ENCODE measurements at places on chromosomes 2 and 18. TPM values are rescaled to one million over a fixed set of nuclear protein-coding genes. Genes with fewer than 3 reads are reported as not detected.
A peak's percentile ranks its signal among the peaks of the same experiment; 100 is the strongest.

RASGRP3 gene
- total RNA-seq = 9.3 TPM

ANKRD62 gene
- total RNA-seq = not detected

TXNDC2 gene
- total RNA-seq = 0.16 TPM

GPR35 gene
- total RNA-seq = 2.6 TPM

GALNT3 gene
- 2.4 TPM for total RNA-seq

TNFRSF11A gene
- 6.4 TPM for total RNA-seq

DNA sequence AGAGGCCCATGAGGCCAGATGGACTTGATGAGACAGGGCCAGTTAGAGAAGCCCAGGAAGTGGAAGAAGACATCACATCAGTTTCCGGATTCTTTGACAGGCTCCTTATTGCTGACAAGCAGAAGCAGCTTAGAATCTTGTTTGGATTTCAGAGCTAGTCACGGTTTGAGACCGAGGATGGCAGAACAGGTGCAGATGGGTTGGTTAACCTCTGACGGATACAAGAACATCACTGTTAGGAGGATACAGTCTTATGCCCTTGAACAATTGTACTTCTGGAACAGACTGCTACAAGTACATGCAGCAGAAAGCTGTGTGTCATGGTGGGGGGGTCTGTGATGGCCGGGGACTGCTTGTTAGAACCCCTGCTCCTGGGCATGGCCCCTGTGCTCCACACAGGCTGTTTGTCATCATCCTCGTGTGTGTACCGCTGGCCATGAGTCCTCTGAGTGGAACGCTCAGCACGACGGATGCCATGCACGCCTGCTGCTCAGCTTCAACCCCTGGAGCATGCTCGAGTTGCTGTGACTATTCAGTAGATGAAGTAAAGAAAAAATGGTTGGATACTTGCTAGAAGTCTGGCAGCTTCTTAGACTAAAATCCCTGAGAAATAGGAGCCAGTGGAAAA, 217.7 kb downstream of the SH3RF3 start:
- no peak overlapping the region for H3K4me3 ChIP-seq
- no peaks in the 10 kb centered on the region for H3K27me3 ChIP-seq
- H3K4me1 ChIP-seq = no peaks in the 10 kb centered on the region
- H3K36me3 ChIP-seq = no peaks in the 10 kb centered on the region

GRCh38 chr2:26298638-26299393, 47.1 kb upstream of the SELENOI start:
- no peaks in the 10 kb centered on the region for H3K36me3 ChIP-seq
- H3K4me3 ChIP-seq = peak overlapping the region; percentile 56
- peaks cover 5% of the 10 kb centered on the region for H3K4me1 ChIP-seq
- H3K27ac ChIP-seq = peak overlapping the region; percentile 92
- peak; percentile 61 for DNase-seq
- H3K27me3 ChIP-seq = no peaks in the 10 kb centered on the region

GRCh38 chr2:3578987-3579386, 3.9 kb downstream of the RPS7 start:
- H3K27ac ChIP-seq = no peak overlapping the region
- peaks cover 22% of the 10 kb centered on the region for H3K4me1 ChIP-seq
- H3K4me3 ChIP-seq = peak overlapping the region; percentile 9
- DNase-seq = no peak

DNA sequence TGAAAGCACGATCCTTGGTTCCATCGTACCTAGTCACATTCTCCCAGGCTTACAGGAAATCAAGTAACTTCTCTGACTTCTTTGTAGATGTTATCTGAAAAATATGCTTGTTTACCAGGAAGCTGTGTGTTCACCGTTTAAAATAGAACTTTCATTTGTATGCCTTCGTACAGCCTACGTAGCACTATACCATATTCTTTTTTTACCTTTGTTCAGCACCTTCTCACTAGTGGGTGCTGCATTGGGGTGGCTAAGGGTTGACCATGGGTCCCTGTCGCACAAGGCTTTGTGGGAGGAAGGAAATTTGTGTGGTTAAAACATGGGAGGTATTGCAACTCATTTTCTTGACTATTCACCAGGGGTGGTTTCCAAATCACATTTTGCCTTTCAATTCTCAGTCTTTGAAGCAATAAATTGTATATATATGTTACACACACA, 16.6 kb downstream of the MALT1 start:
- no peaks in the 10 kb centered on the region for H3K36me3 ChIP-seq
- H3K4me3 ChIP-seq = no peak overlapping the region
- H3K4me1 ChIP-seq = no peaks in the 10 kb centered on the region
- H3K27me3 ChIP-seq = no peaks in the 10 kb centered on the region
- no peak overlapping the region for H3K27ac ChIP-seq

- H3K27ac ChIP-seq = no peak overlapping the region
- no peak overlapping the region for H3K4me3 ChIP-seq
- H3K36me3 ChIP-seq = no peaks in the 10 kb centered on the region
- H3K4me1 ChIP-seq = no peaks in the 10 kb centered on the region
These were observed 46.5 kb upstream of the RAB31 start for GRCh38 chr18:9661564-9661963.

DNA sequence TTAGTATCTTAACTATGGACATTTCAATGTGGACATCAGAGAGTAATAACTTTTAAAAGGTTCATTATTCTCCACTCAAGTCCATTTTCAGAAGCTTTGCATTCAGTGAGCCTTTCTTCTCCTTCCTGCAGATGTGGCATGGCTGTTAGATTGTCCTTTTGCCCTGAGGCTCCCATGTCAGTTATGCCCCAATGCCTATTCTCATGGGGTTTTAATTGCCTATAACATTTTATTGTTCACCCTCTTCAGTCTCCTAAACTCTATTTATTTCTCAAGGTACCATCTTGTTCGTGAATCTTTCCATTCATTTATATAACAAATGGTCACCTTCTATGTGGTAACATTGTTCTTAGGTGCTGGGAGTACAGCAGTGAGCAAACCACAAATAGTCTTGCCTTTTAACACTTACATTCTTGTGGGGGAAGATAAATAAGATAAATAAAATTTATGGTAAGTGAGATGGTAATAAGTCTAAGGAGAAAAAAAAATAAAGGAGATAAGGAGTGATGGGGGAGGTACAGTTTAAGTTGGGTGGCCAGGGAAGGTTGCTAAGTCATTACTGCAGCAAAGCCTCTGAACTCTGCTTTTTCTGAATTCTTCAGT, 277.9 kb upstream of the SIX3 start:
- H3K27me3 ChIP-seq = no peaks in the 10 kb centered on the region
- H3K36me3 ChIP-seq = no peaks in the 10 kb centered on the region
- H3K4me1 ChIP-seq = no peaks in the 10 kb centered on the region

DNA sequence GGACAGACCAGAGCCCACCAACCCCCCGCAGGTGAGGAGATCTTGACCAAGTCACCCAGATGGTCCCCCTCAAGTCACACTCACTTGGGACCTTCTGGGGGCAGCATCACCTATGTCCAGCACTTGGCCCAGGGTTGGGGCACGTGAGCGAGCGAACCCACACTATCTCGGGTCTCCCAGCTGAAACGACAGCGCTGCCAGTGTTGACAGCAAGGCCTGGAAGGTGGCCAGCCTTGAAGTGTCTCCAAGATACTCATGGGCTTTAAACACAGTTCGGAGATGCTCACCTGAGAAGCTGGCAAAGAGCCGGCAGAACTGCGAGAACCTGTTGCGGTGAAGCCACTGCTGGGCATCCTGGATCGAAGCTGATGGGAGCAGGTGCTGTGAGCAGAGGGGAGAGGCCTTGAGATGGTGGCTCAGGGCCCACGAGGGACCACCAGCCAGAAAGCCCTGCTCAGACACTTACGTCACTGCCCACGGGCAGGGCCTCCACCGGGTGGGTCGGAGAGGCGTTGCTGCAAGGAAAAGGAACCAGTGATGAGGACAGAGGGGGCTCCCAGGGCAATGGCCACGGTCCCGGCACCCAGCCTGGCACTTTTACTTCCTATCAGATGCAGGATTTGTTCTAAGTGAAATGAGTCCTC, 47.5 kb downstream of the TFCP2L1 start:
- H3K27me3 ChIP-seq = no peaks in the 10 kb centered on the region
- no peaks in the 10 kb centered on the region for H3K36me3 ChIP-seq
- H3K4me1 ChIP-seq = no peaks in the 10 kb centered on the region
- no peak overlapping the region for H3K27ac ChIP-seq

DNA sequence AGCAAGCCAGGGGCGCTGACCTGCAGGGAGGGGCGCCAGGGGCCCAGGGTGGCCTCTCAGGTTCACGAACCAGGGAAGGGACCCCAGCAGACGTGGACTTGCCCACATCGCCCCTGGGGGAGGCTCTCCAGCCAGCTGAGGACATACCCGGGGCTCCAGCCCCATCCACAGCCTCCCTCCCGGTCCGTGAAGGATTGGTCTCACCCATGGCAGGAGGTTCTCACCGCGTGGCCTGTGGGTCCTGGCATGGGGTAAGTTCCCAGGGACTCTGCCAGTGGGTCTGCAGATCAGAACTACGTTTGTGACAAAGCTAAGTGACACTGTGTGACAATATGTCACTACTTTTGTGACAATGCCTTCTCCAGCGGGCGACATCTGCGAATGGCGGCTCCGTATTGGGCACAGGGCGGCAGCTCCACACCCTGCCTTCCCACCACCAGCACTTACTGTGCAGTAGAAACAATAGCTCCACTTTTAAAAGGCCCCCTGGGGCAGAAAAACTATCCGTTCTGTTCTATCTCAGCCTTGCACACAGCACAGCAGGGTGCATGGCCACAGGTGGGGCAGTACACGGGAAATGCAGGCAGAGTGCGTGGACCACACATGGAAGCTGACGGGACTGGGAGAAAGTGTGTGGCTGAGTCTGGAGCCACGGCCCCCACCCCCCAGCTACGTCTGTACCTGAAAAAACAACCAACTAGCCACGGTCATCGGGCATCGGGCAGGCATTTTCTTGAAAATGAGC, 65.2 kb upstream of the CTDP1 start:
- no peaks in the 10 kb centered on the region for H3K4me1 ChIP-seq
- DNase-seq = no peak
- no peaks in the 10 kb centered on the region for H3K27me3 ChIP-seq
- H3K27ac ChIP-seq = no peak overlapping the region

DNA sequence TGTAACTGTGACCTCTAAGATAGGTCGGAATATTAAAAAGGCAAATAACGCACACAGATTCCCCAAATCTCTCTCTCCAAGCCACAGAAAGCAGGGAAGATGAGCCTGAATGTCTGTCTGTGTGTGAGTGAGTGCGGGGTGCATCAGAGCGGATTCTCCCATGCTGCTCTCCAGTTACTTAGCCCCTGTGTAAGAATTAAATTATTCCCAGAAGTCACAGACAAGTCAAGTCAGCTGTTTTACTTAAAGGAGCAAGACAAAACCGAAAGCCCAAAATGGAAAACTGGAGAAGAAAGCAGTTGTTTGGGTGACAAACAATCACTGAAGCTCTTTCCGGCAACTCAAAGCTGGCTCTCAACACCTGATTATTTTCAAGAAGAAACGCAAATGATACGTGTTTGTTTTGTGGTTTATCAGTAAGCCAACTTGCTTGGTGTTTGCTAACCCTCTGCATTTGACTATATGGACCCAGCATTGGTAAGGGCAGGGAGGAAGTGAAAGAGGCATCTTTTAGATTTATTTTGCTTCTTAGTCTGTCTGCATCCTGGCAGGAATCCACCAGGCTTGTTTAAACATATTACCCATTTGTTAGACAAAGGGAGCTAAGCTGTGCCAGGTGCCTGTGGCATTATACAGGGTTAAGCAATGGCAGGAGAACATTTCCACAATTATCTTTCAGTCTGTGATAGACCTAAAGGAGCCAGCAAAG, 121.5 kb upstream of the CREB1 start:
- no peaks in the 10 kb centered on the region for H3K4me1 ChIP-seq
- DNase-seq = peak; percentile 71
- H3K27me3 ChIP-seq = peaks cover 5% of the 10 kb centered on the region
- H3K36me3 ChIP-seq = no peaks in the 10 kb centered on the region

DNA sequence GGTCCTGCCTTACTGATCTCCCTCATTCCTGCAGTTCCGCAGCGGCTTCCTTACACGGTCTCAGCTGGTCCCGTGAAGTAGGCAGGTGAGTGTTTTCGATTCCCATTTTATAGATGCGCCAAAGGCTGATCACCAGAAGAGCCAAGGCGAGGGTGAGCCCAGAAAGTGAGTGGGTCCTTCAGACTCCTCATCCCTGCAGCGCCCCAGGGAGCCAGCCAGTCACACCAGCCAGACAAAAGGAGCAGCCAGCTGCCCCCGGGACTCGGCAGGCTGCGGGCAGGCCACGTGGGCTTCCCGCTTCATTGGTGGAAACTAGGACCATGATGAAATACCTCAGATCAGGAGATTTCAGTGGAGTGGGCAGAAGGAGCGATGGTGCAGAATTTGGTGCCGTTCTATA, 85.9 kb downstream of the SMAD7 start:
- H3K4me3 ChIP-seq = no peak overlapping the region
- H3K36me3 ChIP-seq = no peaks in the 10 kb centered on the region
- no peak overlapping the region for H3K27ac ChIP-seq
- DNase-seq = no peak
- H3K4me1 ChIP-seq = no peaks in the 10 kb centered on the region

DNA sequence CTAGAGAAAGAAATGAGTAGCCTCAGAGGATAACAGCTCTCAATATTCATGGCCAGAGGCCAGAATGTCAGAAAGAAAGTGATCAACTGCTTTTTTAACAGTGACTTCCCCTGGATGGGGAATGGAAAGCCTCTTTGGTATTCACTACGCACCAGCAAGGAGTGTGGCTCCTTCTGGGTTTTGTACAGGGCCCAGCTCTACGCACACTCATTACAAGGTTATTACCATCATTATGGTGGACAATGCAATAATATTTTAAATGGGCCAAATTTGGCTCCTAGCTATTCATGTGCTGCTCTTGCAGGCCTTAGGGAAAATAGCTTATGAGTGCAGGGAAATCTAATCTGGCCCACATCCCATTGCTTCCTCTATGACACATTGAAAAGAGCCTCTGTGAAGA, 1149.5 kb upstream of the FANCL start:
- no peaks in the 10 kb centered on the region for H3K27me3 ChIP-seq
- H3K4me3 ChIP-seq = no peak overlapping the region
- no peaks in the 10 kb centered on the region for H3K36me3 ChIP-seq
- H3K4me1 ChIP-seq = no peaks in the 10 kb centered on the region
- no peak overlapping the region for H3K27ac ChIP-seq

DNA sequence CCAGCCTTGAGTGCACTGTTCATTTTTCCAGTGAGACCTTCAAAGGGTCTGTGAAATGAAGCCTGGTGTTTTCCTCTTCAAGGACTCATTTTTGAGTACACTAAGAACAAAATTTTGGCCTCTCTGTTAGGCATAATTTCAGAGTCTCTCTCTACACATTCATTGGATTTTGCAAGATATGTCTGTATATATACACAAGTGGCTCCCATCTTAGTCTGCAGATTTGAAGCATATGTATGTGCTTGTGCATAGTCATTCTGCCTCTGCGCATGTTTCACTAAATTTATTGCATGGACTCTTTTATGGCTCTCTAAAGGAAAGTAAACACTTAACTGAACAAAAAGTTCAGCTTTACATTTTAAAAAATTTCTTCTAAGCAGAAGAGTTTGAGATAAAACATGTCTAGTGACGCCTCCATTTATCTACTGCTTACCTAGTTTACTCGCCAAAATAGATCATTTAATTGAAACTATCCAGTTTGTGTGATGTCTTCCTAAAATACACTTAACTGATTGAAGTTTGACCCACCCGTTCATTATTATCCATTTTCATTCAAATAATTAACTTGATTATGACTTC, 145.9 kb downstream of the FMNL2 start:
- H3K27ac ChIP-seq = no peak overlapping the region
- no peaks in the 10 kb centered on the region for H3K27me3 ChIP-seq
- H3K36me3 ChIP-seq = no peaks in the 10 kb centered on the region
- no peaks in the 10 kb centered on the region for H3K4me1 ChIP-seq

- H3K36me3 ChIP-seq = no peaks in the 10 kb centered on the region
- no peaks in the 10 kb centered on the region for H3K4me1 ChIP-seq
- no peak overlapping the region for H3K27ac ChIP-seq
- no peaks in the 10 kb centered on the region for H3K27me3 ChIP-seq
These were observed 10.8 kb downstream of the SNORC start for GRCh38 chr2:232880764-232881351.

- H3K27ac ChIP-seq = no peak overlapping the region
- DNase-seq = no peak
- no peak overlapping the region for H3K4me3 ChIP-seq
- no peaks in the 10 kb centered on the region for H3K4me1 ChIP-seq
These were observed 19.0 kb upstream of the XDH start for GRCh38 chr2:31433541-31433940.
